Activated CD4-positive, alpha-beta T cell treated with anti-CD3 and anti-CD28 coated beads for 36 hours (primary cell): ENCODE measurements at places on chromosomes 11 and 22. TPM values are rescaled to one million over a fixed set of nuclear protein-coding genes. Genes with fewer than 3 reads are reported as not detected.

Gene SLC5A1
- total RNA-seq: not detected

Gene KRTAP5-9
- total RNA-seq: not detected

Gene FREY1
- total RNA-seq: 1.0 TPM

Gene PGA4
- not detected for total RNA-seq

Gene KRTAP5-1
- not detected for total RNA-seq

Gene CARD16
- 13.9 TPM for total RNA-seq

Gene C11orf42
- total RNA-seq: not detected

Gene IGSF9B
- 84.2 TPM for total RNA-seq

Gene KCNK4
- total RNA-seq: not detected

Gene OR5B17
- total RNA-seq: not detected

Gene GRIK4
- total RNA-seq: not detected

Gene SLC22A12
- not detected for total RNA-seq

Gene RAB39A
- 0.16 TPM for total RNA-seq

Gene SCGB2A2
- total RNA-seq: not detected
